Stimulated activated CD8-positive, alpha-beta memory T cell treated with anti-CD3 and anti-CD28 coated beads, Interleukin-12 subunit alpha, Interleukin-12 subunit beta, amount 100 ng/mL, for 4 hours (primary cell): ENCODE measurements at places on chromosomes 7 and 10.

DNA sequence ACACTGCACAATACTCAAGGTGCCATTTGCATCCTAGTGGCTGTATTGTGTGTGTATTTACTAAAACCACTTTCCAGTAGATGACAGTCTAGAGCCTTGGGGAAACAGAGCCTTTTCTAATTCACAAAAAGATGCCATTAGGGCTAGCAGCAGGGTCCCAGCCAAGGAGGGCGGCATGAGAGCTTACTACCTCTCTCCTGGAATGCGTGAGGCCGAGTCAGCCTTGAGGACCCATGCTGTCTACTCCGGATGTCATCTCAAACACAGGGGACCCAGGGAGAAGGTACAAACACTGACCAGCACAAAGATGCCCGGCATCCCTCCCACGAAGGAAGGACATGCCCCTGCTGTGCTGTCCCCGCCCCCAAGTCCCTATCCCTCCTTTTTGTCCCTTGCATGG, 65.5 kb downstream of the CYCS start:
- no peak for DNase-seq

DNA sequence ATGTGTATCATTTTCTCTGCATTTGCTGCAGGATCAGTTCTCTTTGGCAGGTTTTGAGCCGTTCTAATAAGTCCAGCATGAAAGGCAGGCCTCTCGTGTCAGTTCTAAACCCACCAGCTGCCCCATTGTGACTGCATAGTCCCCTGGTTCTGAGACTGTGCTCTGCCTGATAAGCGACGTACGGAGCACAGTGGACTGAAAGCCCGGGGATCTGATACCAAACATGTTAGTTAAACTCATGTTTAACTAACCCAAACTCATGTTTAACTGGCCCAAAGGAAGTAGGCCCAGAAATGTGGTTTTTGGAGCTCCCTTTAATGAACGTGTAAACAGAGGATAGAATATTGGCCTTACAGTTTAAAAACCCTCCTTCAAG, 98.0 kb upstream of the PDCD4 start:
- no peak for DNase-seq

GRCh38 chr10:23493711-23494110, 54.8 kb downstream of the OTUD1 start:
- DNase-seq = no peak

DNA sequence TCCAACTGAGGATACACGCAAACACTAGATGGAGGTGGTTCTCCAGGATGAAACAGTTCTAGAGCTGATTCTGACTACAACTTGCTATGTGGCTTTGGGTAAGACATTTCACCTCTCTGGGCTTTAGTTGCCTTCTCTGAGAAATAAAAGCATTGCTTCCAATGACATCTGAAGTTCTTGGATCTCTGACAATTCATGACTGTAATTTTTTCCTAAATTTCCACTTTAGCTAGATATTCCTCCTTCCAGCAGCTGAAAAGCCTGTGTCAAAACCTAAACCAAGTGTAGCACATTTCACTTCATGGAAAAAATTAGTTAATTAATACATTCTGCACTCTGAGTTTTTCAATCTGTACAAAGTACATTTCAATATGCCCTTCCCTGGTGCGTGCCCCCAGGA, 50.0 kb upstream of the ANK3 start:
- DNase-seq = no peak

GRCh38 chr7:123652406-123652805, 3.3 kb upstream of the LMOD2 start:
- DNase-seq = no peak

DNA sequence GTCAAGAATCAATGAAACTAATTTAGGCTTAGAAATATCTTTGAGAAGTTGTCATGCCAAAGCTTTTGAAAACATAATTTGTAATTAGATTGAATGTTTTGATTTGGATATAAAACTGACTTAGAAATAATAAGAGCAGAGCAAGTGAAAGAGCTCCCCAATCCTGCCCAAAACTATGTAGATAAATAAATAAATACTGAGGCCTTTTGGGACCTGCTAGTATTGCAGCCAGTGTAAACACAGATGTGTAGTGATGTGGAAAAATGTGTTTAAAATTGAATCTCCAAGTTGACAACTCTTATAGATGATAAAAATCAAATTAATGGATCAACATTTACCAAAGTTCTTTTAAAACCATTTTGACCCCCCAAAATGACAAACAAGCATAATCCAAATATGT, 896.1 kb downstream of the CNTNAP2 start:
- no peak for DNase-seq

GRCh38 chr10:133109711-133110110, 22.0 kb downstream of the ADGRA1 start:
- no peak for DNase-seq

DNA sequence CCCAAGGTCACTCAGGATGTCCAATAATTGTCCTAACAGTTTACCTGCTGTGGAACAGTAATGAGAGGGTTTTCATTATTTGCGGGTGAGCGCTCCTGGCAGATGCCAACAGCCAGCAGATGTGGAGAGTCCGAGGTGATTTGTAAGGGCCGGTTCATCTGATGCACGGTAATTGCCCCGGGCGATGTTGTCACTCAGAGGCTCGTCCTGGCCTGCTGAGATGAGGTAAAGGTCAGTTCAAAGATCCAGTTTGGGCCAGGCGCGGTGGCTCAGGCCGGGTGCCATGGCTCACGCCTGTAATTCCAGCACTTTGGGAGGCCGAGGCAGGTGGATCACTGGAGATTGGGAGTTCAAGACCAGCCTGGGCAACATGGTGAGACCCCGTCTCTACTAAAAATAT, 16.9 kb downstream of the LHPP start:
- DNase-seq = no peak
